Cortex of kidney (tissue), 1 donor: ENCODE measurements at places on chromosomes 2 and 18.

DNA sequence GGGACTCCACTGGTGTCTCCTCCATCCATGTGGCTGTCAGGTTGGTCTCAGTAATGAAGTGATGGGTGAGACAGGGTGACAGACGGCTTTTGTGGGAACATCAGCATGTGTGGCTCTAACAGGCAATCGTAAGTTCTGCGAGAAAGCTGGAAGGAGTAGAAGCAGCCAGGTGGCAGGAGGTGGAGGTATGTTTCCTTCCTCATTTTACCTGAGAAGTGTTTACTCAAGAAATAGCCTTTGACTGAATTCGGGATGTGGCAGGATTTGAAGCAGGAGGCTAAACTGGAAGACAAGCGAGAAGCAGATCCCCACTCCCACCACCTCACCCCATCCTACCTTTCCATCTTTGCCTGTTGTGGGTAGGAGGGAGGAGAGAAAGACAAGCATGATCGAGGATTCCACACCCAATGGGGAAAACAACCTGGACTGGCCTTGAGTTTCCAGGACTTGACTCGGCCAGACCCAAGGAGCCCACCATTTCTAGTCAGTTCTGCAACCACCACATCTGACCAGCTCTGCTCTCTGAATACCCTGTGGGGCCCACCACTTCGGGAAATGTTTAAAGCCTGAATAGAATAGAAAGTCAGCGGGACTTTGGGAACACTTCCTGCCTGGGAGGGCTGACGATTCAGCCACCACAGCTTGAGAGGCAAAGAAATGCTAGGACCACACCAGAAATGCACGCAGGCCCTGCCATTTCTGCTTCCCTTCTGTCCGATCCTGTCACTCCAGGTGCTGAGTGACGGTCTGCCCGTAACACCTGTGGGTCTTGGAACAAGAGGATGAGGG is 1.2 kb downstream of the ABCG8 start:
- DNase-seq: no peak

- DNase-seq: no peak
Measured at GRCh38 chr2:70011786-70012185, 50.4 kb upstream of the ASPRV1 start.

DNA sequence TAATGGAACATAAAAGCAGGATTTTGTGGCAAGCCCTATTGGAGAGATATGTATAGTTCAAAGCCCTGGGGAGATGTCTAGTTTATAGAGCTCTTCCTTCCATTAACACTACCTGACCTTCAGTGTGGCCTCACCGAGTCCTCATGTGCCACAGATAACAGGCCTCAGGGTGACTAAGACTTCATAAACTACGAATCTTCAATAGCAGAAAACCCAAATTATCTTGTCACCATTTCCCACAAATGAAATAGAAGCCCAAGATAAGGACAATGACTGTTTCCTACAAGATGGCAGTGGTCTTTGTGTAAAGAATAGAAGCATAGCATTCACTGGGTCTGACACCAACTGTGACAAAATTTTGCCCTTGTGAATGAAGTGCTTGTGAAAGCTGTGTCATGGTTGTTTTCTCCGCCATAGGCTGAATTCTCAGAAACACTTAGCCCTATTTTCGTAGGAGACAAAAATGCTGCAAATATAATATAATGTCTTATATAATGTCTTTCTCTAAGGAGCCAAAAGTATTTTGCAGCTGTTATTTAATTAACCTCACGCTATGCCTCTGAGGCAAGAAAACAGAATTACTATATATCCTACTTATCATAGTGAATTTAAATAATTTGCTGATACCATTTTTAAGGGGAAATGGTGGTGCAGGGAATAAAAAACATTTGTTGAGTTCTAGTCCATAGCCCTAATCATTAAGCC is 136.7 kb upstream of the CWC22 start:
- no peak for DNase-seq

DNA sequence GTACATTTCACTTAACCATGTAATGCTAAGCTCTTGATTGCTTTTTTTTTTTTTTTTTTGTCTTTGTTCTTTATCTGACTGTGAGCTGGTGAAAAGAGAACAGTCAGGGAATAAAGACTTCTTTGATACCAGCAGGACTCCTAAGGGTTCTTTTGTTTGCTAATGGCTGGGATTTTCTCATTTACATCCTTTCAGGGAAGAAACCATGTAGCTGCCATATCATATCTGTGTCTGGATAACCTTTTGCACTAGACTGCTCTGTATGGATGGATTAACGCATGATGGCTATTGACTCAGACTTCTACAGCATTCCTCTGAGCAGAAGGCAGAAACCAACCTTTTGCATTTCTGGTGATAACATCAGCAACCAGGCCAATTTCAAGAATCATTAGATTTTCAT is 504.0 kb downstream of the LRRTM4 start:
- DNase-seq: no peak

GRCh38 chr2:132438691-132439090 is 22.1 kb downstream of the GPR39 start:
- DNase-seq: no peak

DNA sequence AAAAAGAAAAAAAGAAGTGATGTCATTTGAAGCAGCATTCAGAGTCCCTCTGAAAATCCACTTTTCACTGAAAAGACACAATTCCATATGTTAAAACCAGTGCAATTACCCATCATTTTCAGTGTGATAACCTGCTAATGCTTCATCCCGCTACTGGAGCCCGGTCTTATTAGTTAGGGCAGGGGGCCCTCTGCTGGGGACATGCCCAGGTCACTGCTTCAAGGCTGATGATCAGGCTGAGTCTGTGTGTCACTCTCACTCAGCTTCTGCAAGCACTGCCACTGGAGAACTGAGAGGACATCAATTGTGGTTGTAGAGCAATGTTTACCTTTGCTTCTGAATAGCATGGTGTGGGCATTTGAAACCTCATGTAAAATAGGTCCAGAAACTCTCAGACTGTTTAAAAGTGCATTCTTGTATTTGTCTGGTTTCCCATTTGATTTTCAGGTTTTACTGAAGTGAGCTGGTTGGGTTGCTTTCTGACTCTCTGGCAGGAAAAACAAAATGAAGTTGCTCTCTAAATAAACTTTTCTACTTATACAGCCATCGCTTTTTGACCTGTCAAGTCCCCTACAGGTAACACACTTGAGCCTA is 49.2 kb upstream of the NXPH2 start:
- no peak for DNase-seq

GRCh38 chr2:98025481-98026037 is 29.8 kb upstream of the TMEM131 start:
- DNase-seq: no peak

DNA sequence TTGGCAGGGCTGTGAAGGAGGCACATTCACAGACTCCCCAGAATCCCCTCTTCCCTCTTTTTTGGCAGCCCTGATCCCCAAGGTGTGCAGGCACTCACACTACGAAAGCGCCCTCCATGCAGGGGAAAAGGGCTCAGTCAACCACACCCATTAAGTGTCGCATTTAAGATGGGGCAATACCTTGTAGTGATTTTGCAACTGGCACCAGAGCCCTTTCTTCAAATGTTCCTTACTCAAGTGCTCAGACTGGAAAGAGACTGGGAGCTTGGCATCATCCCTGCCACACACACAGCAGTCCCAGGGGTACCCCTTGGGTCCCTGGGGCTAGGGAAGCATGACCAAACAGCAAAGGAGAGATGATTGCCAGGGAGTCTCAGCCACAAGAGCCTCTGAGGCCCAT is 190.1 kb downstream of the HAUS1 start:
- no peak for DNase-seq

- DNase-seq: no peak
Measured at GRCh38 chr2:240244543-240244942, 104.1 kb upstream of the OTOS start.

DNA sequence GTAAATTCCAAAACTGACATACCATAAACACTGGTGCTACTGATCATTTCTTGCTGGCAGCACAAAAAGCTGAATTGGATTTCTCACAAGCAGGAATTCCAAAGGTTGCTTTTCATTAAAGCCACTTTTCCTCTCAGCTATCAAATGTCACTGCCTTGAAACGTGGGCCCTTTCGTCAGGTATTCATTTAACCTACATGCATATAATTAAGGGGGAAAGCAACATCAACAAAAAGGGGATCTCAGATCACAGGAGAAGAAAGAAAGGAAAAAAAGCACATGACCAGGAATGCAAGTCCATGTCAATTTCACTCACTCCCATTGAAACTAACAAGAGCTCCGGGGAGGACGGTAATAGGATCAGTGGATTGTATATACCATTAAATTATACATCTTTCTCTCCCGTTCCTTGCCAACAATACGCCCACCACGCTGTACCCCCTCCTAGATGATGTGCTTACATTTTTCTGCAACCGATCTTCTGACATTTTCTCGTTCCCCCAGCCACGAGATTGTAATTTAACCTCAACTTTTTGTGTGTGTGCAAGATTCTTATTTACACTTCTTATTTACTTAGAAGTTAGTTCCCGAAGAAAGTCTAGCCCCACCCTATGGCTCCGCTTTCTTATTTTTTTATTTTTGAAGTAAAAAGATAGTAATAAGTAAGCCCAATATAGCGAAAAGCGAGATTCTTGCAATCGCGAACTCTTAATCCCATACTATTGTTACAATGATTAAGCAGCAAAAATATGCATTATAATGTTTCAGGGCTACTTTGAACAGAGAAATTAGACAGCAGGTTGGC is 725 bp downstream of the FIGN start:
- no peak for DNase-seq

DNA sequence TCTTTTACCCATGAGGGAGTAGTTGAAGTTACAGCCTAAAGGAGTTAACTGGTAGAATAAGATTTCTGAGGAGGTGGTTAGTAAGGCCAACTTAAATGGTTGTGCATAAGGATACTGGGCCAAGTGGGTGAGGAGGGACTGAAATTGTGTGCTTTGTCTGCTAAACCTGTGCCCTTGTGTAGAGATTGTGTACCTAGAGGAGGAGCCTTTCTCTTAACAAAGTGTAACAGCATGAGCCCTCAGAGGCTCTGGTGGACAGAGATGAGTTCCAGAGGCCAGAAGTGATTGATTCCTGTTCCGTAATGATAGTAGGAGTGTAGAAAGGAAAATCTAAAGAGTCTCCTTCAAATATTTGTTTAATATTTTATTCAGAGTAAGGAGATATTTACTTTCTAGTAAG is 42.9 kb downstream of the OTX1 start:
- no peak for DNase-seq

GRCh38 chr2:168751104-168751740 is 51.2 kb upstream of the NOSTRIN start:
- no peak for DNase-seq

DNA sequence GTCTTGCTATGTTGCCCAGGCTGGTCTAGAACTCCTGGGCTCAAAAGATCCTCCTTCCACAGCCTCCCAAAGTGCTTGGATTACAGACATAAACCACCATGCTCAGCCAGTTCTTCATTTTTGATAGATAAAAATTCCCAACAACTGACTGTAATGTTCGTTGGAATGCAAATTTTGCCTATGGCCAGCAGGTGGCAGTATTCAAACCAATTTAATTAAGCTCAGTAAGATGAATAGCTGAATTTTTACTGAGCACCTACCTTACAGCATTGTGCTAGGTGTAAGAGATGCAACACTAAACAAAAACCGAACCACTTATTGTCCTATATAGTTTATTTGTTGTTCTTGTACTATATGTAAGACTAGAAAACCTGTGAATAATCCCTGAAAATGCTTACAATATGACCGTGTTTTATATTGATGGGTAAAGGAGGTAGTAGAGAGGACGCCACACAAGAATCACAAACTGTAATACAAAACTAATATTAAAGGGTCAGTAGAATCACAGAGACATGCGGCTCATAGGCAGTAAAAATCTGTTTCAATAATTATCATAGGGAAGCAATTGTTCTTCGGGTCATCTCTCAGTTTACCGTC is 8.2 kb upstream of the TMEM182 start:
- no peak for DNase-seq

GRCh38 chr2:8405334-8405733 is 276.5 kb upstream of the ID2 start:
- no peak for DNase-seq

GRCh38 chr2:113755035-113755834 is 1.2 kb downstream of the SLC35F5 start:
- no peak for DNase-seq

DNA sequence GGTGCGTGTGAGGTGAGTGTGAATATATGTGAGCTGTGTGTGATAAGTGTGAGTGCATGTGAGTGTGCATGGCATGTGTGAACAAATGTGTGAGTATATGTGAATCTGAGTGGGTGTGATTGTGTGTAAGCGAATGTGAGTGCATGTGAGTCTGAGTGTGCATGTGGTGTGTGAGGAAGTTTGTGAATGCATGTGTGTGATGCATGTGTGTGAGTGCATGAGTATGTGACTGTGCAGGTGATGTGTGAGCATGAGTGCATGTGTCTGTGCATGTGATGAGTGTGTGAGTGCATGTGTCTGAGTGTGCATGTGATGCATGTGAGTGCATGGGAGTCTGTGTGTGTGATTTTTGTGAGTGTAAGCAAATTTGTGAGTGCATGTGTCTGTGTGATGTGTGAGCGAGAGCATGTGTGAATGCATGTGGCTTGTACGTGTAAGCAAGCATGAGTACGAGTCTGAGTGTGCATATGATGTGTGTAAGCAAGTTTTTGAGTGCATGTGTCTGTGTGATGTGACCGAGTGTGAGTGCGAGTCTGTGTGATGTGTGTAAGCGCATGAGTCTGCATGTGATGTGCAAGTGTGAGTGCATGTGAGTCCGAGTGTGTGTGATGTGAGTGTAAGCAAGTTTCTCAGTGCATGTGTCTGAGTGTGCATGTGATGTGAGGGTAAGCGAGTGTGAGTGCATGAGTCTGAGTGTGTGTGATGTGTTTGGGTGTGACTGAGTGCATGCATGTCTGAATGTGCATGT is 43.3 kb downstream of the COPS8 start:
- no peak for DNase-seq

GRCh38 chr2:146457221-146457620 is 1387.6 kb upstream of the ACVR2A start:
- DNase-seq: no peak

DNA sequence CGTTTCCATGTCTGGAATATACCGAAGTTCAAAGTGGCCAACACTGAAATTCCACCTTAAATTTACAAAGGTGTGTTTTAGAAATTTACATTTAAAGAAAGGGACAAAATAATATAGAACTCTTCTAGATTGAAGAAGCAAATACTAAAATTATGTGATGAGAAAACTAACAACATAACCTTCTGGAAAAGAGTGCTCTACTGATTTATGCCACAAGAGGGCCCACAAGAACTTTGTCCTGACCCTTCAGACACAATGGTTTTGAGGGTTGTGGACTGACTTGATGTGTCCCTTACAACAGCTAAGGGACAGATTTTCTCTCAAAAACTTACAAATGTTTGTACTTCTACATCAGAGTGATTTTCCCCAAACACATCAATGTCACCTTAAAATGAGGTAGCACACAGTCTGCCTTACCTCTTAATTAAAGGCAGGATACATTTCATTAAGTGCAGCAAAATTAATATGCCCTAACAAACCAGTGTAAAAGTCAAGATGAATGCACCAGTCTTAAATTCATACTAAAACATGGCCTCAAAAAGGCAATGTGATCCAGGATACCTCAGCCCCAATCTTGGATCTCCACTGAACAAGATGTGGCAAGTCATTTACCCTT is 36.2 kb downstream of the EIF2AK3 start:
- DNase-seq: no peak

GRCh38 chr2:237799060-237799428 is 465 bp downstream of the RBM44 start:
- DNase-seq: no peak

- no peak for DNase-seq
Measured at GRCh38 chr2:75952173-75952572, 241.5 kb upstream of the GCFC2 start.

- no peak for DNase-seq
Measured at GRCh38 chr18:3649633-3650426, 199.9 kb downstream of the TGIF1 start.
